Urothelium cell line (cell line): ENCODE measurements at places on chromosomes 3 and 15.
A peak's percentile ranks its signal among the peaks of the same experiment; 100 is the strongest.

DNA sequence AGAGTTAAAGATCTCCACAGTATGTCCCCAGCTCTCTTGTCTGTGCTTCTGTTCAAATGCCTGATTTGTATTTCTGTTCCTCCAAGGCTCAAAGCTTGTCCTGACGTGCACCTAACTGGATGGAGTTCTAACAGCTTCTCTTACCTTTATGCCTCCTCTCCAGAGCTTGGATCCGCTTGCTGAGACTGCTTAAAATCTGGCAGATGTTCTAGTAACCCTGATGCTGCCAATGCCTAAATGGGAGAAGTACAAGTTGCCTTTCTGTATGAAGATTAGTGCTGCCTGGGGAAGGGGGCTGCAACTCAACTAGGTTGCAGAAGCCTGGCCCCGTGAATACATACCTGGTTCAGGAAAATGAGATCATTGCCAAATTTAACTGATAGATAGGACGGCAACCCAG is 354.5 kb upstream of the KCNMB2 start:
- DNase-seq: no peak

GRCh38 chr3:192957441-192958021 is 39.9 kb upstream of the MB21D2 start:
- DNase-seq: no peak

GRCh38 chr15:72521682-72522081 is 47.6 kb downstream of the ARIH1 start:
- peak; percentile 4 for DNase-seq

GRCh38 chr3:107973152-107973551 is 117.7 kb downstream of the CD47 start:
- DNase-seq: no peak

GRCh38 chr3:48068886-48069285 is 52.7 kb upstream of the MAP4 start:
- DNase-seq: no peak

GRCh38 chr3:72041511-72041910 is 256.6 kb upstream of the PROK2 start:
- DNase-seq: no peak

GRCh38 chr15:89502867-89503595 is 6.6 kb upstream of the RHCG start:
- no peak for DNase-seq

DNA sequence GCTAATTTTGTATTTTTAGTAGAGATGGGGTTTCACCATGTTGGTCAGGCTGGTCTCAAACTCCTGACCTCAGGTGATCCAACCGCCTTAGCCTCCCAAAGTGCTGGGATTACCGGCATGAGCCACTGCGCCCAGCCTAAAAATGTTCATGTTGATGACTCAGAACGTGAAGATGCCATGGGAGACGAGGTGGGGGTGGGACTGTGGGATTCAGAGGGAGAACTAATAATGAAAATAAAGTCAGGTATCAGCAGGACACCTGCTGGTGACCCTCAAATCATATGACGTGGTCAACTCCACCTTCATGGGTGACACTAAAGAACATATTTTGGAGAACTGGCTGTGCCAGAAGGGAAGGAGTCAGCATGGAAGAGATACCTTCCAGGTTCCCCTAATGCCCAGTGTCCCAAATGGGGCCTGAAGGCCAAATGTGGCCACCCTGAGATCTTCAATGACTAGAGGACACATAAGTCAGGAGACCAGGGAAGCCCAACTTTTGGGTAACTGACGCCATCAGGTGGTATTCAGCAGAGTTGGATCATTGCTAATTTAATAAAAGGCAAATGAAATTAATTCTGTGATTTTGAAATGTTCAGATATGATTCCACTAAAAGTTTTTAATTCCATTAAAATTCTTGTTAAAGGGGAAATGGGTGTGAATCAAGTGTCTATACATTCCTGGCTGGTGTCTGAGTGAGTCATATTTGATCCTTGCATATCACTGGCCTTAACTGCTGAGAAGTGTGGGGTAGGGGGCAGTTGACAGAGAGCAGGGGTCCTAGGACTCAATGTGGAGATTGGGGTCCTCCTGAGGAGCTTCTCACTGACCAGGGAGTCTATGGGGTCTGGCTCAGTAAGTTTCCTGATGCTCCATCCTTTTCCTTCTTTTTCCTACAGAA is 88.6 kb upstream of the GSK3B start:
- DNase-seq: peak; percentile 22

DNA sequence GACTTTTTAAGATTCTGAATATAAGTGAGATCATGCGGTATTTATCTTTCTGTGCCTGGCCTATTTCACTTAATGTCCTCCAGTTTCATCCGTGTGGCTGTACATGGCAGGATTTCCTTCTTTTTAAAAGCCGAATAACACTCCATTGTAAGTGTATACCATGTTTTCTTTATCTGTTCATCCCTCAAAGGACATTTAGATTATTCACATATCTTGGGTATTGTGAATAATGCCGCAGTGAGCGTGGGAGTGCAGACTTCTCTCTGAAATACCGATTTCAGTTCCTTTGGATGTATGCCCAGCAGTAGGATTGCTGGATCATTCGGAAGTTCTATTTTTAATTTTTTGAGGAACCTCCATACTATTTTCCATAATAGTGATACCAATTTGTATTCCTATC is 136.1 kb downstream of the APBA2 start:
- DNase-seq: no peak

GRCh38 chr15:89090791-89091626 is 2.8 kb downstream of the ABHD2 start:
- no peak for DNase-seq

DNA sequence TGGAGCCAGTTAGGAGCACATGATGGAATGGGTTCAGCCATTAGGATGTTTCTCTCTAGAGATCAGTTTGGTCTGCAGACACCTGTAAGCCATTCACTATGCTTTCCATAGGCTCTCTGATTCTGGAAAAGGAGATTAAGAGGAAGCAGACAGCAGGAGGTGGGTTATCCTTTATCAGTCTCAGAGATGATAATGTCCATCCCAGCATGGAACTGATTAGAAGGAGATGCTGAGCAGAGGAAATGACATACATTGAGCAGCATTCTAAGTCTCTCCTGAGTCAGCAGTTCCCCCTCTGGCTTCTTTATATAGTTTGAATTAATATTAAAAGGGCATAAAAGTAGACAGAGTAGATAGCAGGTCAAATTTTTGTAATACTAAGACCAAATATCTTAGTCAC is 591.1 kb downstream of the GBE1 start:
- no peak for DNase-seq

- no peak for DNase-seq
Observed at GRCh38 chr3:41693799-41694198, 268.1 kb downstream of the ULK4 start.

DNA sequence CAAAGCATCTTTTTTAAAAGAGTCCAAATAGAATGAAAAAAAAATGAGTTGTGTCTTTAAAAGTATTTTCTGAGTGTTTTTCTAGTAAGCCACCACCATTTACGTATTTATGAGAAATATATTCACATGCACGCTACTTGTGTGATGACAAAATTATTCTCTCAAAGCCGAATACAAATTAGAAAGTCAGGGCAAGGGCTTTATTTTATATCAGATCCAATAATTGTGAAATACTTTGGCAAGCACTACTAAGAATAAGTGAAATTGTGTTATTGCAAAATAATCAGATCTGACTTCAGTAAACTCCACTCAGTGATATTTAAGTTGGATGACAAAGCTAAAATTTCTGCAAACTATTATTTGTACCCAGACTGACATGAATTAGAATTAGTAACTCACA is 589.3 kb upstream of the KCNMB2 start:
- DNase-seq: no peak

DNA sequence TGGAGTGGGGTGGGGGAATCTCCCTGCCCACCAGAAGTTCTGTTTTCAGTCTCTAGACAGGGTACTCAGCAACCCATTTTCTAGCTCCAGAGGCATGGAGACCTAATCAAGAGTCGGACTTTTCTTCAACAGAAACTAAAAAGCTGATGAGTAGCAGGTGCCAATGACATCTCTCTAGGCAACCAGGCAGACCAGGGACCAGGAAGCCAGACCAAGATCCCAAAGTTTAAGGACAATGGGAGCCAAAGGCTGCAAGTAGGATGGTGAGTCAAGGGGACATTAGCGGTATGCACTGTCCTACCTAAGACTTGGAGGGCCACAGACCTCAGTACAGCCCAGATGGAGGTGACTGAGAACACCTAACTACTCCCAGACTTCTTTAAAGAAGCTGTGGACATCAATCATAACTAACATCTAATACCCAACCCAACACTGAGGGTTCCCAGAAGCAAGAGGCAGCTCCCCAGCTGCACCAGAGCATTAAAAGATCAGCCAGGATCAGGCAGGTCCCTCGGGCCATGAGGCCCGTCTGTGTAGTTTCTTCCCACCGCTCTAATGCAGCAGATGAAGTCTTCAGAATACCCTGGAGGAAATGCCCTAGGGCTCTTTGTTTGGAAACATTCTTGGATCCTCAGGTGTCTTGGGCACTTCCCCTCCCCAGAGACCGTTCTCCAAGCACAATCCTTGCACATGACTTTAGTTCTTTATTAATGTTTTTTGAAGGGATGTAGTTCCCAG is 979 bp downstream of the CCDC71 start:
- DNase-seq: no peak

- DNase-seq: no peak
Observed at GRCh38 chr15:52495125-52495524, 33.6 kb downstream of the MYO5A start.

DNA sequence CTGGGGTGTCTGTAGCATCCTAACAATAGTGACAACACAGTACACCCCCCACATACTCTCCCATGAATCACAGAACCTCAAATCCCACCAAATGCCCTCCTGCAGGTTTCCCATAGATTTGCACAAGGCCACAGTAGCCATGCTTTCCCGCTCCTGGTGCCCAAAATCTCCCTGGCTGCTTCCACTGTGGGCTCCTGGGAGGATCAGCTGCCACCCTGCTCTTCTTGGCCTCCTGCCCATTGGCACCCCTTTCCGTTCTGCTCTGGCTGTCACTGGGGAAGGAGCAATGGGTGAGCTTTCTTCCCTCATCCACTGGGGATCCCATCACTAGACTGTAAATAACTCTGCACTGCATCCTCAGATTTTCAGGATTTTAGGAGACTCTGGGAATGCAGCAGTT is 92.1 kb upstream of the SLC24A5 start:
- DNase-seq: no peak

DNA sequence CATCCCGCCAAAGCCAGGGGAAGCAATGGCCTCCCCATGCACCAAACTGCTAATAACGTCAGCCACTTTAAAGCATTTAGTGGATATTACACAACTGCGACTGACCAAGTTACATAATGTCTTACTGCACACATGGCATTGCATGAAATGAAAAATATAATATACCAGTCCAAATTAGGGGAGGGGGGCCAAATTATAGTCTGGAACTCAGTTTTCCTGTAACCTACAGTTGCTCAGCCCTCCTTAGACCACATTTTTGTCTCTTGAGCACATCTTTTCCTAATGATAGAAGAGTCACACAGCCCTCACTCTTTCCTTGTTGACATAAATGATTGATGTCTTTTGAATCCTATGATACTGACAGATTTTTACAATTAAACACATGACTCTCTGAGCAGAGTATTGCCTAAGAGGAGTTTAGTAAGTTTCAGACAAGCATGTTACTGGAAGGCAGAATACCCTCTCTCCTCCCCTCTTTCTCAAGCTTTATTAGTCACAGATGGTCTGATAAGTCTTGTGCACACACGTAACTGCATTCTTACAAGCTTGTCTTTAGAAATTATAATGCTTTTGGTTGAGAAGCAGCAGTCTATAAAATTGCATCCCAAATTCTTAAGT is 1.1 kb upstream of the PLD1 start:
- DNase-seq: no peak

DNA sequence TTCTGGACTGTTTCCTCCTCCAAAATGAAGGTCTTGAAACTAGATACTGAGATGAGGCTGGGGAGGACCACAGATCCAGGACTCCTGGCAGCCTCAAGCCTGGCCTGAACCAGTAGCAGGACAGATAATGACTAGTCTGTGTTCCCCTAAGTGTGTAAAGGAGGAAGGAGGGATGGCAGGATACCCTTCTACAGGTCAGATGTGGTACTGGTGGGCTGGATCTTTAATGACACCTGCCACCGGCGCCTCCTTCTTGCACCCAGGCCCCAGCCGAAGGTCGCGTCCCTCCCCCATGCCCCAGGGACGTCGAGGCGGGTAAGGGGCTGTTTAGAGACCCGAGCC is 556 bp downstream of the USP19 start:
- peak; percentile 18 for DNase-seq

DNA sequence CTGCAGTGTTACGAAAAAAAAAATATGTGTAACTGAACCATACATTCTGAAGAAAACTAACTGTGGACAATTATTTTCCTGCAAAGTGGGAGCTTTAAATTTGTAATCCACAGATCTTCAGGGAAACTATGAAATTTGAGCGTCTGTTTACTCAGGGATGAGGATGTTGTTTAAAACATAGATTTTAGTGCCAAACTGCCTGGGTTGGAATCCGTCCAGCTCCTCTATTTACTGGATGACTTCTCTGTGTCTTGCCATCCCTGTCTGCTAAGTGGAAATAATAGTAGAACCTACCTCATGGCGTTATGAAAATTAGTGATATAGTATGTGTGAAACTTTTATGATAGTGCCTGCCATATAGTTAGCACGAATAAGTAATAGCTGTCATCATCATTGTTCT is 666.5 kb downstream of the SQOR start:
- no peak for DNase-seq

DNA sequence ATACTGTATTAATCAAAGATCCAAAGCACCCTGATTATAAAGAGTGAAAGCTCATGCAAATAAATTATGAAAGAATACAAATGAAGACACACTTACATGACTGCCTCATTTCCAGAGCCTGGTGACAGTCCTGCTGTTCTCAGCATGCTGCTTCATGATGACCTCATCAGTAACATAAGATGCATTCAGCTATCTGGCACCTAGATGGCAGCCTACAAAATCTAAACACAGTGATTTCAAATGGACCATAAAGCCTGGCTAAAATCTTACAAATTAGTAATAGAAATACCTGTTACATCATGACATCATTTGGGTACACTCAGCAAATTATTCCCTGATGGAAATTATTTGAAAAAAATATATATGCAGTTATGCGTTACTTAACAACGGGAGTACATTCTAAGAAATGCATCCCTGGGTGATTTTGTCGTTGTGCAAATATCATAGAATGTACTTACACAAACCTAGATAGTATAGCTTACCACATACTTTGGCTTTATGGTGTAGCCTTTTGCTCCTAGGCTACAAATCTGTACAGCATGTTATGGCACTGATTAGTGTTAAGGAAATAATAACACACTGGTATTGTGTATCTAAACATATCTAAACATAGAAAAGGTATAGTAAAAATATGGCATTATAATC is 207.2 kb downstream of the EPHA3 start:
- DNase-seq: peak; percentile 41
